Osteoblast (primary cell): ENCODE measurements at places on chromosomes 6 and 20.

DNA sequence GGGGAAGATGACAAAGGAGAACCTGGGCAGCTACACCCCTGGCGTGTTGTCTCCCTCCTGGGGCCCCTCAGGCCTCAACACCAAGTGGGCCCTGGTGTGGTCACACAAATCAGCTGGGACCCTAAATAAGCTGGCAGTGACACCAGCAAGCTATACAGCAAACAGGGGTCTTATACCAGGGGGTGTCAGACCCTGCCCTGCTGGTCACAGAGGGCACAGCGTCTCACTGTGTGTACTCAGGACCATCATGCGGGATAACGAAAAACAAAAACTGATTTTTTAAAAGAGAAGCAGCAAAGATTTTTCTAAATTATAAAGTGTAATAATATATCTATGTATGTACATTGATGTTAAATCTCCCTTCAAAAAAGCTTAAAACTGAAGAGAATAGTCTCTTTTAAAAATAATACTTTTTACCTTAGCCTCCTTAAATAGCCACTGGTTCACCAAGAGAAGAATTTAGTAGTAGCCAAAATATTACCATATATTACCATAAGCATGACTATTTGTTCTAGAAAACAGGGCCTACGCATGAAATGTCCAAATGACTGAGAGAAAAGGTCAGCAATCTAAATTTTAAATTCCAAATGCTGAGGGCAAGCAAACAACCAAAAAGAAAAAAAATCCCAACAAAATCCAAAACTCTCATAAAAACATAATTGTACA, 220.4 kb downstream of the KIF16B start:
- DNase-seq: no peak

DNA sequence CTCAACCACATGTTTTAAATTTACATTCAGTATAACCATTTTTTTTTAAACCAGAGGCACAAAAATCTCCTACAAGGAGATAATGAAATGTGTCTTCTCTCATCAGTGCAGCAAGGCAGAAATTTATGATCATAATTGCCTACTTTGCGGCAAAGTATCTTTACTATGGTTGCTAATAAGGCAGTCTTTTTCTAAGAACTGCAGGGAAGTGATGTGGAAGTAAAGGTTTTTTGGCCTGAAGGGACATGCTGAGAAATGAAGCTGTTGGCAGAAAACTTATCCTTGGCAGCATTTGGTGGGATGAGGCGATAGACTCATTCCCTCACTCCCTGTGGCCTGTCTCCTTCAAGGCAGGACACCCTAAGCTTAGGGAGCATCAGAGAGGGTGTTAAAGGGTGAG, 48.7 kb downstream of the SCGN start:
- no peak for DNase-seq

DNA sequence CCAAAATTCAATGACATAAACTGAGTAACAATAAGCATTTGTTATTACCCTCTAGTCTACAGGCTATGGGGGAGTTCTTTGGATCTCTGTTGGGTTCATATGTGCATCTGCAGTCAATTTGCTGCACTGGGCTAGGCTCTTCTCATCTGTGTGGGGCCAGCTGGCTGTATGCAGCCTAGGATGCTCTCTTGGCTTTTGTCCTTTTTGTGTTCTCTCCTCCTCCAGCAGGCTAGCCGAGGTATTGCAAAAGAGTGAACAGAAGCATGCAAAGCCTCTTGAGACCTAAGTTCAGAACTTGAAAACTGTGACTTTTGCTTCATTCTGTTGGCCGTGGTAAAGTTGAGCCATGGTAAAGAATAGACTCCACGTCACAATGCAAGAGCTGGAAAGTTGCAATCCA, 62.8 kb upstream of the FOXO3 start:
- peak; percentile 60 for DNase-seq

GRCh38 chr20:60206259-60206658, 248.0 kb downstream of the CDH26 start:
- peak; percentile 76 for DNase-seq

DNA sequence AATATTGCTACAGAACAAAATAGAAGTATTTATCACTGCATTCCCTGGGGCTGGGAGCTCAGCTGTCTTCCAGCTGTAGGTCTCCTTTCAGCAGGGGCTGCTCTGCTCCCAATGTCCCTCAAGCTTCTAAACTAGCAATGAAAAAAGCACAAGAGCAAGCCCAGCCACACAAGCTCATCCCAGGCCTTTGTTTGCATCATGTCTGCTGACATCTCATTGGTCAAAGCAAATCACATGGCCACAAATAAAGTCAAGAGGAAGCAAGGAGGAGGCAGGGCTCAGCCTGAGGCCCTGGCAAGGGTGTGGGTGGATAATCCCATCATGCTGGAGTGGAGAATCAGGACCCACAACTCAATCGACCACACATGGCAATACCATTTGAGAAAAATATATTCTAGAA, 2.2 kb upstream of the BFSP1 start:
- peak; percentile 96 for DNase-seq

DNA sequence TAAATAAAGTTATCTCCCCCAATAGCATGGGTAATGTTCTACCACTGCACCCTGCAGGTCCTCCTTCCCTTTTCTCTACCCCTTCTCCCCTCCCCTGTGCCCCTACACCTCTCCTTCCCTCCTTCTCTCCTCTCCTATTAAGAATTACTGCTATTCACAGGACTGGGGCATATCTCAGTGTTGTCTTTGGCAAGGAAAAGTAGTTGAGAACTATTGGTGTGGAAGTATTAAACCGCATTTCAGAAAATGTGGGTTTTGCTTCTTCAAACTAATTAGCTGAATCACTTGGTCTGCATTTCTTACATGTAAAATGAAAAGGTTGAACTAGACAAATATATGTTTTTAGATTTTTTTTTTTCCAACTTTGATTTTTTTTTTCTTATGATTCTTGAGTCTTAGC, 296.3 kb downstream of the CDKAL1 start:
- DNase-seq: no peak

DNA sequence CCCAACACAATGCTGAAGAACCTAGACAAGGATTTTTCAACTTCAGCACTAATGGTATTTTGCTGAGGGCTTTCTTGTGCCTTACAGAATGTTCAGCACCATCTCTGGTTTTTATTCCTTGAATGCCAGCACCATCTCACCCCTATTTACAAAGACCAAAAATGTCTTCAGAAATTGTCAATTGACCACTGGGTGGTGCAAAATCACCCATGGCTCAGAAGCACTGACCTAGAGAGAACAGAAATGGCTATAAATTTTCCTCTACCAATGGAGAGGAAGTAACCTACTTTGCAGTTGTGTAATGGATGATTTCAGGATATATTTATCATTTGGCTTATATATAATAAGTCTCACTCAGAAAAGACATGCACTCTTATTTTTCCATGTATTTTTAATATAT, 431.0 kb upstream of the IRAK1BP1 start:
- DNase-seq: no peak

DNA sequence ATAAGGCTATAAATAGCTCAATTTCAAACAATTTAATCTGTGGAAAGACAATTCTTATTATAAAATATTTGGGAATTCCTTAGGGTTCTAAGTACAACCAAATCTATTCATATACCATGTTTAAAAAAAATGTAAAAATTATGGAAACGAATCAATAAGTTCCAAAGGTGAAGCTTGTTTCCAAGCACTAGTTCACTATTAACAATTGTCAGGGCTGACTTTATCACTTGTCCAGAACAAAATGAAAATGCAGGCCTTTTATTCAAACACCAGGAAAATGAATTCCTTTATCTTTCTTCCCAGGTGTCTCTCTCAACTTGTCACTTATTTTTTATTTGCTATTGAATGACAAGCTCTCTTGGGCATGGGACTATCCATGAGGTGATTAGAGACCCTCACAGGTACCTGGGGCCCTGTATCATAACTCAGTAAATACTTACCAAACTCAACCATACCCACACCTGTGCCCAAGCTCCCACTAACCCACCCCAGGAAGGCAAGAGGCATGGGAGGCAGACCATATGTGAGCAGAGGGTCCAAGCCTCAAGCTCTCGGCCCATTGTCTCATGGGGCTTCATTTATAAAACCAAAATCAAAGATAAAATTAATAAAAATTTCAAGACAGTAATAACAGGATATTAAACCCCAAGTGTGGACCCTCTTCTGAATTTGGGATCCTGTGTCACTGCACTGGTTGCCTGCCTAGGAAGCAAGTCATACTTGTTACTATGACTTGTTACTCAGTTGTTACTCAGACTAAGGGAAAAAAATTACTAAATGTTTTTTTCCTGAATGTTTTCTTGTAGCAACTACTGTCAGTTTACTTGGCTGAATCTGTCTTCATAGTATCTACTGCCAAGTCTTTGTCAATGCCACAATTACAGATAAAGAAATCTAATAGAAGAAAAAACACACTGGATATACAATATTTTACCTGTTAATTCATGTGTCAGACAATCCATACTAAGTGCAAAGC, 54.7 kb downstream of the PTPRK start:
- DNase-seq: peak; percentile 74

- peak; percentile 94 for DNase-seq
Observed at GRCh38 chr6:44002593-44003344, 124.5 kb downstream of the MRPL14 start.

GRCh38 chr20:4883051-4883450, 118.3 kb downstream of the SLC23A2 start:
- no peak for DNase-seq

- DNase-seq: no peak
Observed at GRCh38 chr20:57743450-57744095, 33.8 kb upstream of the PMEPA1 start.

DNA sequence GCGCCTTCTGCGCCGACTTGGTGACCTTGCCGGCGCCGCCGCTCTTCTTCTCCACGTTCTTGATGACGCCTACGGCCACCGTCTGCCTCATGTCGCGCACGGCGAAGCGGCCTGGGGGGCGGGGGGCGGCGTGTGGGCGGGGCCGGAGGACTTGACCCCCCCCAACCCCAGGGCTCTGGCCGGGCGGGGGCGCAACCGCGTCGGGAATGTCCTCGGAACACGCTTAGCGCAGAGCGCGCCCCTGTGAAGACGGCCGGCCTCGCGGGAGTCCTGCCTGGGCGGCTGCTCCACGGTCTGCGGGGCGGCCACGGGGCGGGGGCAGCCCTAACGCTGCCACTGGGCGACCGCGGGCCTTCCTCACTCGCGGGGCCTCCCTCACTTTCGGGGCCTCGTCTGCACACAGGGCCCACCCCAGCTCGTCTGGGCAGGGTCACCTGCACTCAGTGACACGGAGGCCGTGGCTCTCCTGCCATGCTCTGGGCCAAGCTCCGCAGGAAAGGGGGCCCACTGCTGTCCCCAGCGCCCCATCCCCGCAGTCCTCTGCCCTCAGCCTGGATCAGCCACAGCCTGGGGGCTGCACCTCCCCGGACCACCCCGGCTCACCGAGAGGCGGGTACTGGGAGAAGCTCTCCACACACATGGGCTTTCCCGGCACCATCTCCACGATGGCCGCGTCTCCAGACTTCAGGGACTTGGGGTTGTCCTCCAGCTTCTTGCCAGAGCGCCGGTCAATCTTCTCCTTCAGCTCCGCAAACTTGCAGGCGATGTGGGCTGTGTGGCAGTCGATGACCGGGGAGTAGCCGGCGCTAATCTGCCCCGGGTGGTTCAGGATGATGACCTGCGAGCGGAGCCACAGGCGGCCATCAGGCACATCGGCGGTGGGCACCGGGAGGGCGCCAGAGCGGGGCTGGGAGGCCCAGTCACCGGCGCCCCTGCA, 10.3 kb downstream of the EEF1A2 start:
- DNase-seq: peak; percentile 82

DNA sequence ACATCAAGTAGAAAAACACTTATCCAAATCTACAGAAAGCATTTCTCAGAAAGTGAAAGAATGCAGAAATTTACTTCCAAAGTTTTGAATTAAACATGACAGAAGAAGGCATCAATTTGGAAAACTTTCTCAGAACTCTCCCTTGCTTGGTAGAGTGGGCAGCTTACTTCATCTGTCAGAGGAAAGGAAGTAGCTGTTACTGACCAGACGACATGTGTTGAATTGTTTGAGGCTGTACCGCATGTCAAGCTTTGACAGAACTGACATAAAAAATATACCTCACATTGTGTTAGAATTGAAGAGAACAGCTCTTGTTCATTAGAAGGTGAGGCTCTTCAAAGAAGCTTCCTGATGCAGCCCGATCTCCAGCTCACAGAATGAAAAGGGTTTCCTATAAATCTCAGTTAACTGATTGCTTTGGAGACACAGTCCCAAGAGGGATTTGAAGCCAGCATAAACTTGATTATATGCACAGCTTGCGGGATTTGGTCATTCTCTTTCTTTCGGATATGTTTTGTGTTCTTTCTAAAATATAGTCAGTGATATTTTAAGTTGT, 190.7 kb downstream of the PLCB1 start:
- DNase-seq: no peak

DNA sequence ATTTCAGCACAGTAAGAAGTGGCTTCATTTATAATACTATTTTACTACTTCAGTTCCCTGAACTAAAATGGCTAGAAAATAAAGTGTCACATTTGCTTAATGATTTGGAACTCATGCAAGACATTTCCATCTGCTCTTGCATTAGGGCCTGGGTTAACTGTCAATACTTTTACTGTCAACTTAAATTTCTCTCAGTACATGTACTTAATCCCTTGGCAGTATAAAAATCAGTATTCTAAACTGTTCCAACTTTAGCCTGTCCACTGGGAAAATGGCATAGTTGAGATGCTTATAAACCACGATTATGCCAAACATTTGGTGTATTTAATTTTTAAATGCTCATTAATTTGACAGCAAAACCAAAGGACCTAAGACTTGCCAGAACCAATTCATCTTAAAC, 154.5 kb downstream of the ASCC3 start:
- DNase-seq: no peak
